Stimulated activated CD8-positive, alpha-beta memory T cell treated with anti-CD3 and anti-CD28 coated beads, Interleukin-15, amount 100 ng/mL, for 24 hours (primary cell): ENCODE measurements at places on chromosomes 7 and 10.

GRCh38 chr10:97178074-97178473 is 7.7 kb downstream of the SLIT1 start:
- DNase-seq: no peak

- no peak for DNase-seq
These were observed 34.7 kb upstream of the CALN1 start for GRCh38 chr7:72446591-72447462.

- DNase-seq: no peak
These were observed 25.6 kb upstream of the CRTAC1 start for GRCh38 chr10:98055841-98056516.

DNA sequence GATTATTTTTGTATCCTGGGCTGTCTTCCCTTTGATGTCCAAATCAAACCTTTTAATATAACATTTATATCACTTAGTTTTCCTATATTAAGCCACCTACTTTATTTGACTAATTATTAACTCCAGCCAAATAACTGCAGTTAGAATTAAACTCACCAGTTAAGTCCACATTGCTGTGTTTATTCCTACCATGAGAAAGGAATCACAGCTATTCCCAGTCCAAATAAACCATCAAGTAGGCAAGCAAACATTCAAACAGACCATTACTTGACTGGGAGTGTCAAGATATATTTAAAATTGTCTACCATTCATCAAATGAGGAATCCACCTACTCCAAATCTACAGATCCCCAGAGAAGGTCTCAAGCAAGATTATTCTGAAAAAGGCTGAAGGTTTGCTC is 22.4 kb downstream of the PDE1C start:
- DNase-seq: no peak

- no peak for DNase-seq
These were observed 16.2 kb downstream of the GHITM start for GRCh38 chr10:84155521-84155920.

DNA sequence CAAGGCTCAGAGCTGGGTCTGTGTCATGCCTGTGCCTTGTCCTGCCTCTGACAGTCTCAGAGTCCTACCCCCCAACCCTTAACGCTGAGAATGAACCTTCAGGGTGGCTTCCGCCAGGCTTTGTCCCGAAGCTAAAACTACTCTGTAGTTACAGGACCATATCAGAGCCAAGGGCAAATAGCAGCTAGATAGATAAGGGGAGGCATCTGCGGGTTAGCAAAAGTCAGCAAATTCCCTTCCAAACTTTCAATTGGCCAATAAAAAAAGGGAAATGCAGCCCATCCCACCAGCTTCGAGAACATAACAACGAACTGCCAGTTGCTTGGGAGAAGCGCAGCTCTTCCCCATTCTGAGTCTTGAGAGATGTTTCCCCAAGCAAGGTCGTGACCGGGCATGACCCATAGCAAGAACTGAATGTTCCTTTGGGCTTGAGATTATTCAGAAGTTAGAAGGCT is 17.7 kb downstream of the CCL24 start:
- no peak for DNase-seq

DNA sequence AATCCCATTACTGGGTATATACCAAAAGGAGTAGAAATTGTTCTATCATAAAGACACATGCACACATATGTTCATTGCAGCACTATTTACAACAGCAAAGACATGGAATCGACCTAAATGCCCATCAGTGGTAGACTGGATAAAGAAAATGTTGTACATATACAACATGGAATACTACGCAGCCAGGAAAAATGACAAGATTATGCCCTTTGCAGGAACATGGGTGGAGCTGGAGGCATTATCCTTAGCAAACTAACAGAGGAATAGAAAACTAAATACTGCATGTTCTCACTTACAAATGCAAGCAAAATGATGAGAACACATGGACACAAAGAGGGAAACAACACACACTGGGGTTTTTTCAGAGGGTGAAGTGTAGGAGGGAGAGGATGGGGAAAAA is 300.2 kb downstream of the BAMBI start:
- no peak for DNase-seq

GRCh38 chr10:27099916-27100812 is at the start of gene ANKRD26:
TSS of gene ANKRD26 (minus strand) at chr10:27100494. CDS start at chr10:27100326, 168 bp downstream.
- DNase-seq: peak; percentile 90

DNA sequence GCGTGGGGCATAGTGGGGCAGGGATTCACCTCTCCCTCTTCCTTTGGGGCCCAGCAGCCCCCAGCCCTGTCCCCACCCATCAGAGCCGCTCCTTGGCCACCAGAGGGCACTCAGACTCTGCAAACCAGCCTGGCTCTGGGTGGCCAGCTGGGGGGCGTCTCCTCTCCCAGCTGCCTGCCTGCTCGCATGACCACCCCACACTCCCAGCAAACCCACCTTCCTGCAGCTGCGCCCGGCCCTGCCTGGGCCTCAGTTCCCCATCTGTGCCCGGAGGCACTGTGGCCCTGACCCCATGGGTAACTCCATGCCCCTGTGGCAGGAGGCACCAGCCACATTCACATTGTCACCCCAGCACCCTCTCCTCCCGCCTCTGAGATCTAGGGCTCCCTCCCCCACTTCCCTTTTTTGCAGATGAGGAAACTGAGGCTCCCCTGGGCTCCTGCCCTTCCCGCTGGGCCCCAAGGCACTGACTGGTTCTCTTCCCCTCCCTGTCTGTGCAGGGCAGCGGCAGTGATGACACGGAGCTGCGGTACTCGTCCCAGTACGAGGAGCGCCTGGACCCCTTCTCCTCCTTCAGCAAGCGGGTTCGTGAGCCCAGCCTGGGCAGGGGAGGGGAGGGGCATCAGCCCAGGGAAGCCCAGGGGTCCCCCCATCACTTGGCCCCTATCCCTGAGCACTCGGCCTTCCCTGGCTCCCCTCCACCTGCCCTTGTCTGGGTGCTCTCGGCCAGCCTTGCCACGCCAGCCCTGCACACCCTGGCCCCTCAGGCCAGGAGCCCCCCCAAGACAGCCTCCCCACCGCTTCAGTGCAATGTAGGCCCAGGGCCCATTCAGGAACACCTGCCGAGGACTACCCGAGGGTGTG is 6.9 kb upstream of the SH2B2 start:
- DNase-seq: no peak

- no peak for DNase-seq
These were observed 288.3 kb upstream of the MKLN1 start for GRCh38 chr7:131039355-131039762.

DNA sequence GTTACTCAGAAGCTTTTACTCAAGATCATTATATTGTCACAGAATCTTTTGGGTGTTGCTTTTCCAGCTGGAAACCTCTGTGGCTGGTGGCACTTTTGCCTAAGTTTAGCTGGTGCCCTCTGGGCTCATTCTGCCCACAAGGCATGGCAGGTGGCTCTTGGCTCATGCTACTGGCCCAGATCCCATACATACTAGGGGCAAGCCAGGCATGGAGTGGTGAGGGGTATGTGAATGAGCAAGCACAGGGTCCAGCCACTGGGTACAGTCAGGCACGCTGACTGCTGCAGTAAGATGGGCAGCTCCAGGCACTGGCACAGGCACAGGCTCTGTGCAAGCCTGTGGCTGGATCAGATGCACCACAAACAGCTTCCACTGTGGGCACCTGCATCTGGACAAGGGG is 375.0 kb upstream of the SEMA3C start:
- DNase-seq: no peak

DNA sequence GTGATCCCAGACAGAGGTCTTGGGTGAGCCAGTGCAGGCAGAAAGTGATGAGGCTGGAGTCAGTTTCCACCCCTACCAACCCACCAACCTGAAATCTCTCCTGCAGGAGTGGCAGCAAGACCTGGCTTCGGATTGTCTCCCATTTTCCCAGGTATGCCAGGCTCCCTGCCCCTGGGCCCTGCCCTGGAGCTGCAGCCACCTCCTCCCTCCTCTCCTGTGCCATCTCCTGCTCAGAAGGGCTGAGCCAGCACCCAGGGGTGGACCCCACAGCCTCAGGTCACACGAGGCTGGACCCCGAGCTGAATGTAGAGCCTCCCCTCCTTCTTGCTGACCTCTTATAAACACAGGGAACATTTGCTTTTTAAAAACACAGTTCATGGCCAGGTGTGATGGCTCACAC is 17.0 kb upstream of the LIMK1 start:
- DNase-seq: no peak

- DNase-seq: no peak
These were observed 127.4 kb downstream of the WNT2 start for GRCh38 chr7:117195361-117196029.

DNA sequence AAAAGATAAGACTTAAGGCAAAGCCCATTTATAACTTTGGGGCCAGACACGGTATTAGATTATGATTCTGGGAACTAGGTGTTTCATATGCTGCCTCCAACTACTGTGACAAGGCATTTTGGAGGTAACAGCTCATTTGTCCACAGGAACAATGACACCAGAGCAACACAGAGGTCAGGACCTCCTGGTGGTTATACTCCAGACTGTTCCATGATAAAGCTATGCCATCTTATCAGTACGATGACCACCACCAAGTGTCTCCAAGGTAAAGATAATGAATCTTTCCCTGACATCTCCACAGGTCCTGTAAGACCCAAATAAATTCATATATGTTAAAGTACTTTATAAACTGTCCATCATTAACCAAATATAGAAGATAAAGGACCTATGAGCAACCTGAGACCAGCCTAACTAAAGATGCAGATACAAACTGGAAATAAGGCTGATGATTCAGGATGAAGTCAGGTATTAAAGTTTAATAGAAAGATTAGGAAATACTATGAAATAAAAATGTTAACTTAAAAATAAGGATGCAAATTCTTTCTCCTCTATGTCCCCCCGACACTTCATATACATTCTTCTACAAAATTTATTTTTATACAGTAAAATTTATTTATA is 26.2 kb downstream of the CUL2 start:
- no peak for DNase-seq

DNA sequence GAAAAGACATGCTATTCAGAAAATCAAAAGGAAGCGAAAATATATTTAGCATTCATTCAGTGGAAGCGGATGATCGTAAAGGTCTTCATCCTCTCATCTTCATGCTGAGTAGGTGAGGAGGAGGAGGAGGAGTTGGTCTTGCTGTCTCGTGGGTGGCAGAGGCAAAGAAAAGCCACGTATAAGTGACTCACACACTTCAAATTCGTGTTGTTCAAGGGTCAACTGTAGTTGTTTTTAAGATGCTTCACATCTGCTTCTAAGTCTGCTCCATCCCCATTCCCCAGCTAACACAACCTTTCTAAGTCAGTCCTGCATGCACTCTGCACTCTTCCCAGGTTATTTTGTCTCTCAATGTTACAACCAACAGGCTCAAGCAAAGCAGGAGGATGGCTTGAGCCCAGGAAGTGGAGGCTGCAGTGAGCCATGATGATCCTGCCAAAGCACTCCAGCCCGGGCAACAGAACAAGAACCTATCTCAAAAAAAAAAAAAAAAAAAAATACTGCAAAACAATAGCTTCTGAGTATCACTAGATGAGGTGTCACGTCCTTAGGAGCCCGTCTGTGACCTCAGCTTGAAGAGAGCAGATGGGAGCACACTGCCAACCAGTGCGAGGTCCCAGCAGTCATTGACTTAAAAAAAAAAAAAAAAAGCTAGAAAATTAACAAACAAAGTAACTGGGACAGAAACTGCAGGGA is 70.5 kb downstream of the SFMBT2 start:
- no peak for DNase-seq

- DNase-seq: no peak
These were observed 274.4 kb upstream of the SEMA3A start for GRCh38 chr7:84469034-84469433.

DNA sequence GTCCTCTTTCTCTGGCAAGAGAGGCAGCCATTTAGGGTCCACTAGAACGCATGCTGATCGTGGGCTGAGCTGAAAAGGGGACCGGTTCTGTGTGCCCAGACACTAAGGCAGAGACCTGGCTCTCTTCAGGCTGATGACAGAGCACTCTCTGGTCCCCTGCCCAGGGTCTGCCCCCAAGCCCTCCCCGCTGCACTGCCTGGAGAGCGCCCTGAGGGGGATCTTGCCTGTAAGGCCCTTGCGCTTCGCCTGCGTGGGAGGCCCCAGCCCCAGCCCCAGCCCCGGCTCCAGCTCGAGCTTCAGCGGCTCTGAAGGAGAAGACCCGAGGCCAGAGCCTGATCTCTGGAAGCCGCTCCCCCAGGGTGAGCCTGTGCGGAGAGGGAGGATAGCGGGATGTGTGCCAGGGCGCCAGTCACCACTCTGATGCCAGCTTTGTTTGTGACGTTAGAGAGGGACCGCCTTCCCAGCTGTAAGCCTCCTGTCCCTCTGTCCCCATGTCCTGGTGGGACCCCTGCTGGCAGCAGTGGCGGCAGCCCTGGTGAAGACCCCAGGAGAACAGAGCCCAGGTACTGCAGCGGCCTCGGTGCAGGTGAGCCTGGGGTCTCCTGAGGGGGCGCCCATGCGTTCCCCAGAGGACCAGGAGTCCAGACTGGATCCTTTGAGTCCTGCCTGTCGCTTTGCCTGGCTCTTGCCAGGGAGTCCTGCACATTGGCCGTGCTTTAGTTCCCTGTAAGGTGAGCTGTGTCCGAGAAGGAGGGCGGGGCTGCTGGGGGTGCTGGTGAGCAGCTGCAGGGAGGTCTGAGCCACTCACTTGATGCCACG is 43.2 kb downstream of the ZNF467 start:
- no peak for DNase-seq

DNA sequence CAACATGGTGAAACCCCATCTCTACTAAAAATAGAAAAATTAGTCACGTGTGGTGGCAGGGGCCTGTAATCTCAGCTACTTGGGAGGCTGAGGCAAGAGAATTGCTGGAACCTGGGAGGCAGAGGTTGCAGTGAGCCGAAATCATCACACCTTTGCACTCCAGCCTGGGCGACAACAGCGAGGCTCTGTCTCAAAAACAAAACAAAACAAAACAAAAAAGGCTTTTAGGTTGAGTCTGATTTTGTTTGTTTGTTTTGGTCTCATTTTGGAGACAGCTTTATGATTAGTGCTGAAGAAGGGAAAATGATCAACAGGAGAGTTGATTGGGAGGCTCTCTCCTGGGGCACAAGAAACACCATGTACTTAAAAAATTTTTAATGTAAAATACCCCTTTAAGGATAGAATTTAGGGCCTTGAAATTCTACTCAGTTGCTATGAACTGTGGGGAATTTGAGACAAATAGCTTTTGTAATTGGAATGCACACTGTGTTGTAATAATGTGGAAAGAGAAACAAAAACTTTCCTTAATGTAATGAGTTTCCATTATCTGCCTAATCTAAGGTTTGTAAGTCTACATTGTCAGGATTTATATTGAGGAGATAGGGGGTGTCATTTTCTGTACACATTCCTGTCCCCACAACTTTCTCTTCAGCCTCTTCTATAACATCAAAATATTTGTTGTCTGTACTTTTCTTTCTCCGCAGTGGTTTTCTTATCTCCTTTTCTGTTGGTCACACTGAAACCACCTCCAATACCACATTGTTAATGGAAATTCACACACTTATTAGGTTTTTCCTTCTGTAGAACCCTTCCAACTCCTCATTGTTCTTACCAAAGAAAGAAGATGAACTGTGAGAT is 41.3 kb downstream of the ARID5B start:
- no peak for DNase-seq

- DNase-seq: no peak
These were observed 140.3 kb upstream of the ODAD2 start for GRCh38 chr10:28139138-28139537.

DNA sequence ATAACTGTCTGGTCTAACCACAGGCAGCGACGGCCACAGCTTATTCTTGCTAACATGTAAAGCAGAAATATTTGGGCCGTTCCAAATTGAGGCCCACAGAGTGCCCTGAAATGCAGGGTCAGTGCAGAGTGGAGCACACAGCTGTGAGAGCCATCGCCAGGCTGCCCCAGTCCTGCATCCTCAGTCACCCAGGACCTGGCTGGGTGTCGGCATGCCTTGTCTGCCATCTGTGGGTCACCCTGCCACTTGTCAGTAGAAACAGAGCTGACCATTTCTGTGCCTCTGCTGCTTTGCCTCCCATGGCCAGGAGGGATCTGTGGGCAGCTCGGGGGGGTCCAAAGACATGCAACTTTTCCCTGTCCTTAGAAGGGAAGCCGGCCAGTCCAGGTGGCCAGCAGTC is 57.3 kb upstream of the BTBD16 start:
- no peak for DNase-seq
